ENCODE measurements at places on chromosomes 5 and 9. TPM values are rescaled to one million over a fixed set of nuclear protein-coding genes. Genes with fewer than 3 reads are reported as not detected.

ZFP37 gene
- 4.5 TPM for total RNA-seq

AFAP1L1 gene
- 12.3 TPM for total RNA-seq

INSL6 gene
- not detected for total RNA-seq

DNA sequence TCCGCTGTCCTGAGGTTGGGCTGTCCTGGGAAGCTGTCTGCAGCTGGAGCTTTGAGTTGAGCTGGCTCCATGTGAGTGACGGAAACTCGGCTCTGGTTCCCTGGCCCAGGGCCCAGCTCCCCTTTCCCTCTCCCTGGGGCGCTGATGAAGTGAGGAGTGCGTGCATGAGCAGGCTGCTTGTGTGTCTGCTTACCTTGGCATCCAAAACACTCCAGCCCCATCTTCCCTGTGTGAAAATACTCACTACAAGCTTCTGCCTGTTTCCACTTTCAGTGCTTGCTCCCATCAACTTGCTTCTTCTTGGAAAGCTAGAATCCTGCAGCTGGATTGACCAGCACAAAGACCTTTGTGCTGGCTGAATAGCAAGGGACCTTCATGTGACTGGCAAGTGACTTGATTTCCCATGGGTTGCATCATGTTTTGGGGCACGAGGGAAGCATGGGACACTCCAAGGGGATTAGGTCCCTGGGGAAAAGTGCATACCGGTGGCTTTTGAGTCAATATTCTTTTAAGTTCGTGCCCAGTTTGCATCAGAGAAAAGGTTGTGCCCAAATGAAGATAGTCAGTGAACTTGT is 198.1 kb downstream of the GADD45G start:
- DNase-seq, result no peak

DNA sequence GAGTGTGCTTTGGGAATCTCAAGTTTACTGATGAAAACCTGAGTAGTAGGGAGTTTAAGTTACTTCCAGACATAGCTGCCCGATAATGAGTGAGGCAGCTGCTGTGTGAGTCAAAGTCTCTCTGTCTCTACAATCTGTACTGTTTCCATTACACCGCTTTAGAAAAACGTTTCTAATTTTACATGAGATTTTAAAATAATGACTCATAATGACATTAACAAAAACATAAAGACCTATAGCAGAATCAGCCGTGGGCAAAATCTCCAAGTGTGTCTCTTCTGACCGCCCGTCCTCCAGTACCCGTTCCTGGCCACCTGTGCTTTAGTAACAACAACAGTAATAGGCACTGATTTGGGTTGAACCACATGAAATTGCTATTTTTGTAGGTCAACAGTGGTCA is 69.6 kb upstream of the PRRC1 start:
- no peak for DNase-seq

DNA sequence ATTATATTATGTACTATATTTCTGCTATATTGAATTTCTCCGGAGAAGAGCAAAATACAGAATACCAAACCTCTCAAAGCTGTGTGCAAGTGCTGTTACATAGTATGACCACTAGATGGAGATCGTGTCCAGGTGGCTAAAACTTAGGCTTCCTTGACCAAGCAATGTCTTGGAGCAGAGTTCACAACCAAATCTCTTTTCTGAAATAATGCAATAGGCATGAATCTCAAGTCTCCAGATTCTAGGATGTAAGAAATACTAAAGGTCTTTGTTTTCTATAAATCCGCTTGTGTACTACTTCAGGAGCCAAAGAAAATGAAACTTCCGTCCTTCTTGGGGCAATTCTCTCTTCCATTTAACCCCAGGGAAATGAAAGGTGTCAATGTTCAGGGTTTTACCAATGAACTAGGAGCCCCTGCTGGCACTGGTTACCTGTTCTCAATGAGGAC is 181.5 kb upstream of the RAI14 start:
- no peak for DNase-seq

DNA sequence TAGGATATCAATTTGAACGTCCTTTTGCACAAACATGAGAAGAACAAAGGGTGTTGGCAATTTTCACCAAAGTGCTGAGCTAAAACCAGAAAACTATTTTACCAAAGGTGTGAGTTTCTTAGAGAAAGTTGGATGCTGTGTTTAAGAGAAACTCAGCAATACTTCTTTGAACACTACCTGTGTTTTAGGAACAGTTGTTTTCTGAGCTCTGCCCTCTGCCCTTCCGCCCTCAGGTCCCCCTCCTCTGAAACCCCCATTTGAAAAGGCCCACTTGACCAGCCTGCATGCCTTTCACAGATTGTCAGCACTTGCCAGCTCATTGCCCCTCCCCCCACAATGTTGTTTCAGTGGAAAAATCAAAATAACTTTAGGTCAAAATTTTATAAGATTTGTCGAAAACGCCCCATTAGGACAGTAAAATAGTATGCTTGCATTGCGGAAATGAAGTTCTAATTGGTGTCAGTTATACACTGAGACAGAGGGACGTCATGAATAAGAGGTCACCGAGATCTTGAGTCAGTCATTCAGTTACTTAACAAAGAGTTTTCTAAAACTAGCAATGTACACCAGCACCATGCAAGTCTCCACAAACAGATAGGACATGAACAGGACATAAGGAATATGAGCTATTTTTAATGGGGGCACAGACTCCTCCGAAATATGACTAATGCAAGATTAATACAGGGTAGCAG is 61.9 kb upstream of the IL7R start:
- DNase-seq, result no peak

- DNase-seq, result peak; percentile 80
Measured at GRCh38 chr5:157143127-157143971, 684 bp upstream of the MED7 start.

ACTBL2 gene
- not detected for total RNA-seq

- no peak for DNase-seq
Measured at GRCh38 chr9:133998915-133999595, 6.9 kb upstream of the VAV2 start.

WDR31 gene
- 2.1 TPM for total RNA-seq

GRCh38 chr5:173941102-173941501 is 47.9 kb upstream of the C5orf47 start:
- no peak for DNase-seq

- no peak for DNase-seq
Measured at GRCh38 chr5:142426129-142427014, 101.6 kb upstream of the SPRY4 start.

DNA sequence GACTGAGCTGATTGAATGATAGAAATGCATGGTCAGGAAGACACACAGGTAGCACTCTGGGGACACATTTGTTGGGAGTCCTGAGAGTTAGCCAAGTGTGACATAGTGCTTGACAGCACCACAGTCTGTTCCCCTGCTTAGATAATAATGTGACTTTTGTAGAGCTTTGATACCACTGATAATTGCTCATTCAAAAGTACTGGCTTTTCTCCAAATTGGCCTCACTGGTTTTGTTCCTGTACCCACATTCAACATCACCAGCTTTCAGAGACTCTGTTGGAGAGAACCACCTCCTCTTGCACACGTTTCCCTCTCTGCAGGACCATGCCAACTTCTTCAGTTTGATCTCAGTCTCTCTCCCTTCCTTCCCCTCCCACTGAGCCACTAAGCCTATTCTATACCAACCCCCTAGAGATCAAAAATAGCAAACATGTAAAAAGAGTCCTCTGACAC is 52.5 kb upstream of the IL7R start:
- DNase-seq, result no peak

DNA sequence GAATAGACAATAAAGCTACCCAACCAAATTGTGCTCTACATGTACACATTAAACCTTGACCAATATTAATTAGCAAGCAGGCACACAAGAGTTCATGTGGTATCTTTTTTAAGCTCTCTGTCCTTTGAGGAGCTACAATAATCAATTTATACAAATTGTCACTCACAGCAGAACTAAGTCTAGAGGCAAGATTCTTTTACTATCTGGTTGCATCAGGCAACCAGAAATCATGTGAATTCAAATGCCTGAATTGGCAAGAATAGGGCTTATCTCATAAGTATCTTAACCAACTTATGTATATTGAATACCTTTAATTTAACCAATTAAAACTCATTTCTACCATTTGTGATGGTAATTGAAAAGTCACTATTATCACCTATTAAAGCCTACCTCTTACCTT is 145.5 kb upstream of the HAPLN1 start:
- no peak for DNase-seq

GRCh38 chr9:91802391-91802790 is 147.6 kb downstream of the ROR2 start:
- no peak for DNase-seq

RLN2 gene
- total RNA-seq, result not detected

DNA sequence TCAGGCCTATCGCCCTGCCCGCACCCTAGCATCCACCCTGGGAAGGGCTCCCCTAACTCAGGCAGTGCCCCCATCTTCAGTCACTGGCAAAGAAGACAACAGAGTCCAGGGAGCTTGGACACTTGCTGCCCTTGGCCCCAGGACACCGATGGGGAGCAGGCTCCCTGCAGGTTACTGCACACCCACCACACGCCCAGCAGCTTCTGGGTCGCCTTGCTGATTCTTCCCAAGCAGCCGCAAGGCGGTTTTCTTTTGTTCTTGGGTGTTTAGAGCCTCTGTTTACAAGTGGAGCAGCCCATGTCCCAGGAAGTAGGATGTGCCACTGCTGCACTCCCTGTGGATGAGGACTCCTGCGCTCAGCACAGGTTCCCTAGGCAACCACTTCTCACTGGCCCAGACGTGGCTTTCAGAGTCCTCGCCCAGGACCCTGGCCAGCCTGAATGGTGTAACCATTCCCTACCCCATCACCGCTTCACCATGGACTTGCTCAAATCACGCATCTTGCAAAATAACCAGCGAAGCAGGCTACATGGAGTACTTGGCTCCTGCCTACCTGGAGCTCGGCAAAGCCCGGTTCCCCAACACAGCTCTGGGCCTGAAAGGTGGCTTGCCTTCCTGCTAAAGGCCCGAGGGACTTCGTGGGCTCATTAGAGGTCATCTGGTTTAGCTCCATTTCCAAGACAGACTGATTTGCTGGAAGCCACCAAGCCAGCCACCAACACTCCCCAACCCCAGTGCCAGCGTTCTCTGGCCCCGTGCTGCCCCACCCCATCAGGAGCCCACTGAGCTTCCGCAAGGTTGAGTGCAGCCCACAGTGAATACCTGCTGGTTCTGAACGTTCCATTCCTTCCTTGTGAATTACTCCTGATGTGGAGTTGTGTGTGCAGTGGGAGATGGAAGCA is 60.0 kb downstream of the PSMB7 start:
- DNase-seq, result no peak

DNA sequence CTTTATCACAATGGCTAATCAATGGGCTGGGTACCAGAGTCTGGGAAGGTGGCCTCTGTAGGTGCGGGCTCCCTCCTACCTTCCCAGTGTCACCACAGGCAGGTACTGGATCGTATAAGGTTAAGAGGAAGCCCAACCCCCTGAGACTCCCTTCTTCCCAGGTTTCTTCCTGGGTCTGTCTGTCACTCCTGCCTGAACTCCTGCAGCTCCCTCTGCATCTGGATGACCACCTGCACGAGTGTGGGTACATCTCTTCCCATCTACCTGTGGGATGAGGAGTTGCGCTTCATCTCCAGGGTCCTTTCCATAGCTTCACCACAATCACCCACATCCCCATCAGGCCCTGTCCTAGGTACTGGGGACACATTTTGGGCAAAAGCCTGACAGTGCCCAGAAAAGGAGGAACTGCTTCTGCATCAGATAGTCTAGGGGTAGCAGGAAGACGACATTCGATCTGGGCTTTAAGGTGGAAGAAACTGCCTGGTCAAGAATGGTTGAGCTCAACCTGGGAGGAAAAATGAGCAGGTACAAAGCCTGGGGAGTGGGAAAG is 112.2 kb upstream of the ALDH1B1 start:
- DNase-seq, result no peak

DNA sequence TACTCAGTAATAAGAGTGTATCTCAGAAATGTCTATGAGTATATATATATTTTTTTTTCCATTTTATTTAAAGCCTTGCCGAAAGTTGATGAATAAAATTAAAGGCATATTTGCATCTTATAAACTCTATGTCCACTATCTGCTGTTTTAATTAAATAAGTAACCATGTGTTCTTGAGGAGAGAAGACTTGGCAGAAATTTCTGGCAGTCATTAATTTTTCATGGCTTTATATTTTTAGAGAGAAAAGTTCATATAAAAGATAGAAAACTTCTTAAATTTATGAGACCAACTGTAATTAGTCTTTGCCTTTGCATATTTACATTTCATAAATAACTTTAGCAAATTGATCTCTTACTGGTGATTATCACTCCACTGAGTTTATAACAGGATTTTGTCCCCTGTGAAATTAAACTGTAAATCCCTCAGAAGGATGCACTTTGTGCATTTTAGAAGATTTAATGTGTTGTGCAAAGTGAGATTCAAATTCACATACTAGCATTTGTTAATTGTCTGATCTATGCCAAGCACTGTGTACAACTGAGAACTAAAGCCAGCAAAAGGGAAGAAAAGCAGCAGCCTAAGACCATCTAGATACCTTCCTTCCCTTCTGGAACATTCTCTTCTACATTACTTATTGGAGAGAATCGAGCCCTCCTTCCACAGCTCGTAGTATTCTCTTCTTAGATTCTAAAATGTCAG is 108.7 kb downstream of the SNCAIP start:
- DNase-seq, result no peak

DNA sequence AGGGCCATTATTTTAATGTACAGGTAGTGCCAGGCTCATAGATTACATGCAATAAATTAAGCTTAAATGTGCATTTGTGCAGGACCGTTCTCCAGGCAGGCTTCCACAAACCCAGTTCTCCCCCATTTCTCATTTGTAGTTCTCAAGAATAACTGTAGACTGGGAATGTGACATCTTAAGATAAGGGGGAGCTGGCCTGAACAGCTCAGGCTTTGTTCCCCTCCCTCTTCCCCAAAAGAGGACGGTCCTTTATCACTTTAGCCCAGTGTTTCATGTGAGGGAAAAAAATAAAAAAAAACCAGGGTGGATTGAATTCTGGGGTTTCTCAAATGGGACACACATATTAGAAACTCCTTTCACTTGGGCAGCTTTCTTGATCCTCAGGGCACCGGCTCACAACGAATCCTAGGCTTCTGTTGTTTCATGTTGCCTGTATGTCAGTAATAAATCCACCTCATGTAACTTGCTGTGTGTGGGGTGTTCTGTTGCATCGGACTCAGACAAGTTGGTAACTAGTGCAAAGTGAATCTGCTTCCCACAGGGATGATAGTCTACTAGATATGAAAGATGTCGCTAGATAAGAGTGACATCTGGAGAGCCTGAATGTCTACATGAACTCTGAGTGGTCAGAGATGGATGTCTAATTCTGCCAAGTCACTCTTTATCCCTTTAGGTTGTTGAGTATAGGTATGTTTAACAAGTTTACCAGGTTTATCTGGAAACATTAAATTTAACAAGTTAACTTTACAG is 2030.6 kb upstream of the NUDT12 start:
- no peak for DNase-seq

PCDHA7 gene
- total RNA-seq, result 0.32 TPM

- DNase-seq, result no peak
Measured at GRCh38 chr5:164224772-164225171, 719.4 kb downstream of the MAT2B start.

GRCh38 chr5:105230516-105231157 is 1668.0 kb upstream of the NUDT12 start:
- DNase-seq, result no peak

TRMO gene
- 10.7 TPM for total RNA-seq

- DNase-seq, result no peak
Measured at GRCh38 chr5:42168091-42168670, 243.1 kb downstream of the FBXO4 start.
